ENCODE measurements at places on chromosomes 6 and 20. TPM values are rescaled to one million over a fixed set of nuclear protein-coding genes. Genes with fewer than 3 reads are reported as not detected.

- H3K27me3 ChIP-seq, result peaks cover 10% of the 10 kb centered on the region
- no peak overlapping the region for H3K4me3 ChIP-seq
- DNase-seq, result no peak
- no peaks in the 10 kb centered on the region for H3K4me1 ChIP-seq
- H3K27ac ChIP-seq, result no peak overlapping the region
These were observed 11.5 kb upstream of the PROKR2 start for GRCh38 chr20:5328268-5328667.

GRCh38 chr6:36514554-36515456 lies 32.5 kb downstream of the STK38 start:
- DNase-seq, result no peak
- no peak overlapping the region for H3K4me3 ChIP-seq
- no peaks in the 10 kb centered on the region for H3K27me3 ChIP-seq
- H3K27ac ChIP-seq, result peak overlapping the region; percentile 58
- peaks cover 29% of the 10 kb centered on the region for H3K4me1 ChIP-seq

DNA sequence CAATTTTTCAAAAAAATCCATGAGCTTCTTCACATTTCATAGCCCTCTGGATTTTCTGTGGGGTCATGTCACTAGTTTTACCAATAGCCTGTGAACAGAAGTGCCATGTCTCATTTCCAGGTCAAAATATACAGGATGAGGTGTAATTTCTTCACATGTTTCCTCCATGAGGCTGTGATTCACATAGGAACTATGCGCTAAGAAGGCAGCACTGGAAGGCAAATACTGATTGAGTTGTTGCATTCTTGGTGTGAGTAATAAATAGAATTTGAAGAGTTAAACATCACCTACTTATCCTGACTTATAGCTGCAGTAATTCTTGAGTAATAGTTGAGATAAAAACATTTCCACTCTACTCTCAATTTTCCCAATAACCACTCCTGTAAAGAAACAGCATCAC lies 442.3 kb downstream of the HAO1 start:
- no peaks in the 10 kb centered on the region for H3K4me1 ChIP-seq
- no peaks in the 10 kb centered on the region for H3K36me3 ChIP-seq
- no peak overlapping the region for H3K27ac ChIP-seq
- DNase-seq, result no peak

- DNase-seq, result no peak
- peaks cover 28% of the 10 kb centered on the region for H3K36me3 ChIP-seq
- peaks cover 1% of the 10 kb centered on the region for H3K4me1 ChIP-seq
- H3K27me3 ChIP-seq, result no peaks in the 10 kb centered on the region
- H3K27ac ChIP-seq, result no peak overlapping the region
- no peak overlapping the region for H3K4me3 ChIP-seq
These were observed 144.6 kb downstream of the MTHFD1L start for GRCh38 chr6:151010071-151010470.

GRCh38 chr6:331622-332521 lies 39.6 kb downstream of the DUSP22 start:
- no peak overlapping the region for H3K4me3 ChIP-seq
- H3K27me3 ChIP-seq, result peaks cover 2% of the 10 kb centered on the region
- H3K36me3 ChIP-seq, result no peaks in the 10 kb centered on the region

DNA sequence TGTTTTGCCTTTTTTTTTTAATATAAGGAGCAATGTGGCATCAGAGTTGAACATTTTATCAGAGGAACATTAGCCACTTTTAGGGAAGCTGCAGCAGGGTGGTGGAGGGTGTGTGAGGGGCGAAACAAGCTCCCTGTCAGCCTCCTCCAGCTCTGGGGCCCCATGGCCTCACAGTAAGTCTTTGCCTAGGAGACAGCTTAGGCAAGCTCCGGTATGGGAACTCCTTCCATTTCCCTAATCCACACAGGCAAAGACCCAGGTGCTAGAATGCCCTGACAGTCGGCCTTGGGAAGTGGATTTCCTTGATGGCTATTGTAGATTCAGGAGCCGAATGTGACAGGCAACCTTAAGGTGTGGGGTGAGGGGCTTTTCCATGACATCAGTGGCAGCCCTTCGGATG lies 862 bp downstream of the PRND start:
- no peak overlapping the region for H3K4me3 ChIP-seq
- H3K27ac ChIP-seq, result no peak overlapping the region
- no peaks in the 10 kb centered on the region for H3K36me3 ChIP-seq
- H3K4me1 ChIP-seq, result peaks cover 16% of the 10 kb centered on the region

DNA sequence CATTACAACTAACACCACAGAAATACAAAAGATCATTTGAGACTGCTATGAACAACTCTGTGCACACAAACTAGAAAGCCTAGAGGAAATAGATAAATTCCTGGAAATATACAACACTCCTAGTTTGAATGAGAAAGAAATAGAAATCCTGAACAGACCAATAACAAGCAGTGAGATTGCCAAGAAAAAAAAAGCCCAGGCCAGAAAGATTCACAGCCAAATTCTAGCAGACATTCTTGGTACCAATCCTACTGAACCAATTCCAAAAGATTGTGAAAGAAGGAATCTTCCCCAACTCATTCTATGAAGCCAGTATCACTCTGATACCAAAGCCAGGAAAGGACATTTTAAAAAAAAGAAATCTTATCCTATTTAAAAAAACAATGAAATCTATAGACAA lies 7.0 kb upstream of the CDK19 start:
- peaks cover 13% of the 10 kb centered on the region for H3K4me1 ChIP-seq
- no peak overlapping the region for H3K27ac ChIP-seq
- H3K4me3 ChIP-seq, result no peak overlapping the region
- no peaks in the 10 kb centered on the region for H3K27me3 ChIP-seq

DNA sequence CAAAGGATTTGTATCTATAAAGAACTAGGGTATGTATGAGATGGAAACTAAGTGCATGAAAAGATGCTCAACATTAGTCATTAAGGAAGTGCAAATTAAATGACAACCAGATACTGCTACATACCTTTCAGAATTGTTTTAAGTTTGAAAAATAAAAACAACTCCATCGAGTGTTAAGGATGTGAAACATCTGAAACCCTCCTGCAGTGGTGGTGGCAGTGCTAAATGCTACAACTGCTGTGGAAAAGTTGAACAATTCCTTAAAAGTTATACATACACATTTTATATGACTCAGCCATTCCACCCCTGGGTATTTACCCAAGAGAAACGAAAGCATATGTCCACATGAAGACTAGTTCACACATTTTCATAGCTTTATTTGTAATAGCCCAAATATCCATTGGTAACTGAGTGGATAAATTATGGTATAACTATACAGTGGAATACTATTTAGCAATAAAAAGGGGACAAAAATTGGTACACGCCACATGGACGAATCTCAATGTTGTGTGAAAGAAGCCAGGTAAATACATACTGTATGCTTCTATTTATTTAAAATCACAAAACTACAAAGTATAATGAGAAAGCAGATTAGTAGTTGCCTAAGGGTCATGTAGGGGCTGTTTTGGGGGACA lies 10.6 kb downstream of the ARMH2 start:
- peak; percentile 31 for DNase-seq
- H3K36me3 ChIP-seq, result peaks cover 40% of the 10 kb centered on the region
- peaks cover 19% of the 10 kb centered on the region for H3K4me1 ChIP-seq
- no peak overlapping the region for H3K4me3 ChIP-seq

DNA sequence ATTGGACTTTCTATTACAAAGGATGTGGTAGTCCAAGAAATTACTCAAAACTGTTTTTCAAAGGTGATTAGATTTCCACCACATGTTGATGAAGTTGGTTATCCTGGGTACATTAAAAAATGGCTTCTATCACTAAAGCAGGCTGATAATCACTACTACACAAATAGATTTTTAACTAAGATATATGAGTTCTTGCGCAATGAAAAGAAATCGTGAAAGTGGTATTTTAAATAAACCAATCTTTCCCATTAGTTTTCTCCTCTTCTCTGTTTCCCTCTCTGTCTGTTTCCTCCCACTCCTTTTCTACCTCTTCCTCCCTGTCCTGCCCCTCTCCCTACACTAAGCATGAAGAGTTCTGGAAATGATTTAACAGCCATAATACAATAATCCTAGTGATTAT lies 487.9 kb upstream of the CITED2 start:
- no peak overlapping the region for H3K4me3 ChIP-seq
- no peaks in the 10 kb centered on the region for H3K36me3 ChIP-seq
- no peak for DNase-seq
- H3K27ac ChIP-seq, result no peak overlapping the region

DNA sequence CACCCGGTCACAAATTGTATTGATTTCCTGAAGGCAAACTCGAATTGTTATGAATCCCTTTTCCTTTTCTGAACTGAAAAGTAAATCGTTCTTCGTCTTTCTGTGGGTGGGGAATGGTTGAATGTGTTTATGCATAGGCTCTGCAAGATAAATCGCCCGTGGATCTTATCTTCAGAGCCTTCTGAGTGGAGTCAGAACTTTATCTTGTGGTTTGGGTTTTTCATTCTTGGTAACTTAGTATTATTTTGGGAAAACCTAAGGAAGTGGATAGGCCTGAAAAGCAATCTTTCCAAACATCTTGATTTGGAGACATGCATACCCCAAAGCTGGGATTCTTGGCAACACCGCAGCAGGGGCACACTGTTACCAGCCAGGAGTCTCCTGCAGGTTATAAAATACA lies 122.4 kb downstream of the MAP3K7 start:
- no peaks in the 10 kb centered on the region for H3K27me3 ChIP-seq
- DNase-seq, result no peak
- no peaks in the 10 kb centered on the region for H3K36me3 ChIP-seq

- H3K4me3 ChIP-seq, result no peak overlapping the region
- peaks cover 9% of the 10 kb centered on the region for H3K27me3 ChIP-seq
- H3K4me1 ChIP-seq, result no peaks in the 10 kb centered on the region
These were observed 18.9 kb upstream of the PMEPA1 start for GRCh38 chr20:57728762-57729161.

GRCh38 chr6:64930681-64931080 lies 776.3 kb downstream of the EYS start:
- no peaks in the 10 kb centered on the region for H3K36me3 ChIP-seq
- H3K27ac ChIP-seq, result no peak overlapping the region
- H3K4me1 ChIP-seq, result no peaks in the 10 kb centered on the region
- H3K4me3 ChIP-seq, result no peak overlapping the region
- no peaks in the 10 kb centered on the region for H3K27me3 ChIP-seq
- DNase-seq, result no peak

Gene FAM184A
- total RNA-seq, result 7.6 TPM

Gene PDYN
- total RNA-seq, result not detected

Gene OPN5
- not detected for total RNA-seq

Gene KCNK17
- total RNA-seq, result not detected

Gene DOK5
- 0.53 TPM for total RNA-seq

Gene CST7
- 83.1 TPM for total RNA-seq

Gene KHDC1L
- total RNA-seq, result not detected

Data from activated CD4-positive, alpha-beta memory T cell treated with anti-CD3 and anti-CD28 coated beads for 36 hours (primary cell).